GDM1 (cell line): ENCODE measurements at places on chromosomes 1 and 21.

GRCh38 chr1:246595146-246595545 lies 28.9 kb downstream of the CNST start:
- no peak for DNase-seq

DNA sequence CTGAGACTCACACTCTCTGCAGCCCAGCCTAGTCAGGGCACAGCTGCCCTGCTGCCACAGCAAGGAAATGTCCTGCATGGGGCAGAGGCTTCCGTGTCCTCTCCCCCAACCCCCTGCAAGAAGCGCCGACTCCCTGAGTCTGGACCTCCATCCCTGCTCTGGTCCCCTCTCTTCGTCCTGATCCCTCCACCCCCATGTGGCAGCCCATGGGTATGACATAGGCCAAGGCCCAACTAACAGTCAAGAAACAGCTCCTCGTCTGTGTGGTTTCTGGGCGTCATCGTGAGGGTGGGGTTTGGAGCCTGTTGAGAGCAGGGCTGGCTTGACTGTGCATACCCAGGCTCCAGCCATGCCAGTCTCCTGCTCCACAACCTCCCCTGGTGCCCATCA lies 19.5 kb downstream of the FAAH start:
- no peak for DNase-seq

GRCh38 chr1:204075890-204076846 lies 3.3 kb downstream of the SOX13 start:
- no peak for DNase-seq

DNA sequence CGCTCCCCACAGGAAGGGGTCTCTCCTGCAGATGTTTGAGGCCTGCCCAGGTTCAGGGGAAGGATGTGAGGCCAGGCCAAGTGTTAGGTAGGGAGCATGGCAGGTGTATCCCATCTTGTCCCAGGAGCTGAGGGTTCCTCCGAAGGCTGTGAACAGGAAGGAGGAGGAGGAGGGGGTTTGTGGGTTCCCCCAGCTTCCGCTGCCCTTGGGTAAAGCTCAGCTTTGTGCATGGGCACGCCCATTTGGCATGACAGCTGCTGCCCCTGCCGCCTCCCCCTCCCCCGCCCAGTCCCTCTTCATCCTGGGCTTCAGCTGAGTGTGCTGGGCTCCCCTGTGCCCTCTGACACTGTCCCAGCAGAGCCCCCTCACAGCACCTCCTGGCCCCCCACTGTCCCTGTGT lies 25.5 kb downstream of the TNFRSF8 start:
- peak; percentile 19 for DNase-seq

DNA sequence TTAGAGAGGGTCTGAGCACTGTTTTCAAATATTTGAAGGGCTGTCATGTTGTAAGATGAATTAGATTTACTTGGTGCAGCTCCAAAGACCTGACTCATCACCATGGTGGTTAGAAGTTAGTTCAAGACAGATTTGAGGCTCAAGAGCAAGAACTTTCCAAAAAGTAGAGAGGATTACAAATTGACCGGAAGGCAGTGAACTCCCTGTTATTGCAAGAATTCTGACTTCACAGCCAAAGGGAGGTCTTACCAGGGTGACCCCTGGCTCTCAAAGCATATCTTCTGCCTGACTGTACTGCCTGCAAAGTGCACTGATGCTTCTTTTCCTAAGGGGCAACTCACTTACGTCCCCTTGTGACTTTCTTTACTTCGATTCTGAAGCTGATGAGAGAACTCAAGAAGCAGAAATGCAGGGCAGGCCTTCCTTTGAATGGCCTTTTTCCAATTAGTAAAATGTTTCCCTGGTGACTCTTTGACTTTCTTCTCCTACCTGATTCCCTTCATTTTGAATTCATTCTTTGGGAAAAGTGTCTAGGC lies 86.4 kb downstream of the NAV1 start:
- no peak for DNase-seq

DNA sequence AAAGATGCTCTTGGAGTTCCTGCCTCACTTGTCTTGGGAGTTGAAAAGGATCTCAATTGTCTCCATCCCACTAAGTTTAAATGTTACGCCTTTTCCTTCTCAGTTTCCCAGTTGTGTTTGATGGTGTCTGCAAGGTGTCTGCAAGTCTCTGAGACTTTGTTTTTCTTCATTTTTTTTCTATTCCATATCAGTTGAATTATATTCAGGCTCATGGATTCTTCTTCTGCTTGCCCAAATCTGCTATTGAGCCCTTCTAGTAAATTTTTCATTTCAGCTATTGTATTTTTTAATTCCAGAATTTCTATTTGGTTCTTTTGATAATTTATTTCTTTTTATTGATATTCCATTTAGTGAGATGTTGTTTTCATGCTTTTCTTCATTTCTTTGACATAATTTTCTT lies 47.4 kb upstream of the TSHB start:
- DNase-seq = no peak

DNA sequence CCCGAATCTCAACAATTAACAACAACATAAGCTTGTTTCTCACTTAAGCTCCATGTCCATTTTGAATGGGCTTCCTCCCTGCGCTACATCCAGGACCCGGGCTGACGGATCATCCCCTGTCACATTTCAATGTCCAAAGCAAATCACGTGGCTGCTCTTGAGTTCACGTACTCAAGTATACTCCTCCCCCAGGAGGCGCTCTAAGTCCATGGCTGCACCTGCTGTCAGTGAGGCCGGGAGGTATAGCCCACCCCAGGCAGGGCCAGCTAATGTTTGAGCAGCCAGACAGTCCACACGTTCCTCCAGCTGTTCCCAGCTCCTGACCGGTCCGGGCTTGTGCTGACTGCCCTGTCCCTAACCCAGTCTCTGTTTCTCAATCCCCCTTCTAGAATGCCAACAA lies 220.8 kb downstream of the SLC35F3 start:
- no peak for DNase-seq

DNA sequence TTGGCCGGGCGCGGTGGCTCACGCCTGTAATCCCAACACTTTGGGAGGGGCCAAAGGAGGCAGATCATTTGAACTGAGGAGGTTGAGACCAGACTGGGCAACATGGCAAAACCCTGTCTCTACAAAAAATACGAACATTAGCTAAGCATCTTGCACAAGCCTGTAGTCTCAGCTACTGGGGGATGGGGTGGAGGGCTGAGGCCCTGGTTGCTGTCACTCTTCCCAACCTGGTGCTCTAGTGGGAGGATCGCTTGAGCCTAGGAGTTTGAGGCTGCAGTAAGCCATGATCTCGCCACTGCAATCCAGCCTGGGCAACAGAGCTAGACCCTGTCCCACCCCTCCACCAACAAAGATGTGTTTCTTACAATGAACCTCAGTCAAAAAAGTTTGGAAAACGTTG lies 2.8 kb downstream of the PHGDH start:
- no peak for DNase-seq

DNA sequence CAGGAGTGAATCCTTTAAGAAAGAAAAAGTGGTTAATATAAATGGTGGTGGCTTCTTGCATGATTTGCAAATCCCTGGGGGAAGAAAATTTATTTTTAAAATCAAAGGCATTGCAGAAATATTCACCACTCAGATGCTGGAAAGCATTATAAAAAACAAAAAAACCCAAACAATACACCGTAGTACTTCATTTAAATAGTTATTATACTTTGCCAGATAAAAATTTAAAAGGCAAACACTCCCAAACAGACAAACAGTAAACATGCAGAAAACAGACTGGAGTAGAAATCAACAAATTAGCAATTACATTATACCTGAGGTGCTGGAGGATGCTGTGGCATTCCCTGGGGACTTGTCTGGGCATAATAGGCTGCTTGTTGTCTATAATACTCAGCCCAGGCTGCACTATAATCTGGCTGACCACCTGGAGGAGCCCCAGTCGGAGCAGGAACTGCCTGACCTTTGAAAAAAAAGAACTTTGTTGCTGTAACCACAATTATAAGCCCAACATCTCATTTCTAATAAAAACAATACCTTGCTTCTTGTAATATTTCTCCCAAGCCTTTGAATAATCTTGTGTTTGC lies 29.9 kb downstream of the FUBP1 start:
- no peak for DNase-seq

DNA sequence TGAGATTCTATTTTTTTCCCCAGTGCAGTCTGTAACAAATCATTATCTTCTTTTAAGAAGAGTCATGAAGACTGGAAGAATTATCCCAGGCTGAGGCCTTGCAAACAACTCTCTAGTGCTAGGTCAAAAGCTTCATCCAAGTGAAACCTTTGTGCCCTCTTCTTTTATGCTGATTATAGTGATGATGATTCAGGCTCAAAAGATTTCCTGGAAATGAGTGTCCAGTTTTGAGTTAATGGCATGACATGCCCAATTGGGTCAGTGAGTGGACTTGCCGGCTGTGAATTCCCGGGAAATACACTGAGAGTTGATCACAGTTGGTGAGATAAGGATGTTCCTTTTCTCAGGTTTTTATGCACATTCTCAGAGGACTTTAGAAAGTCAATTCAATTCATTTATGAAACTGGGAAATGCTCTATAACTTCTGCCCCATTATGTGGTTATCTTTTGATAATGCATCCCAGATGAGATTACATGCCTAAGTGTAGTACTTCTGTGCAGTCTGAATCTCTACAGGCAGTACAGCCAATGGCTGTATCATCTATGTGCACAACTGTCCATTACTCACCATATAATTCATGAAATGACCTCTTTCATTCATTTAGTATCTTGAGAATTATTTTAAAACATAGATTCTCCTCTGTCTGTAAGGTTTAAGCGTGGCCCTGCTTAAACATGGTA lies 66.2 kb downstream of the S1PR1 start:
- no peak for DNase-seq

- DNase-seq = no peak
Measured at GRCh38 chr1:210689826-210690225, 361.1 kb downstream of the HHAT start.

GRCh38 chr1:197913495-197914276 lies 3.5 kb upstream of the LHX9 start:
- DNase-seq = no peak

DNA sequence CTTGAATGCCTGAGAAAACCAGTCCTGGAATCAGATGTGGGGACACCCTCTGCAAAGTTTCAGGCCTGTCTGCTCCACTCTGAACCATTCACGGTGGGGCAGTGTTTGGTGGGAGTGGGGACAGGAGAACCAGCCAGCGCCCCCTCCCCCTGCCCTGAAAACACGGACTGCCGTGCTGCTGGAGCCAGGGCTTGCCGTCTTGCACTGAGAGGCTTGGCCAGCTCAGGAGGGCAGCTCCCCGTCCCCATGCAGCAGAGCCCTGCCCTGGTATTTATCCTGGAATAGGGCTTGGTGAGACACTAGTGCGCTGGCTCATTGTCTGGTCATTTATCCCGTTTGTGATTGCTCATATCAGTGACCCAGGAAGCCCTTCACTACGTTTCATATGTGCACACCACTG lies 3.9 kb downstream of the S100B start:
- no peak for DNase-seq

- no peak for DNase-seq
Measured at GRCh38 chr1:42730002-42730401, 10.0 kb downstream of the CLDN19 start.

GRCh38 chr1:198254948-198255347 lies 98.2 kb downstream of the NEK7 start:
- no peak for DNase-seq

GRCh38 chr21:45873866-45874265 lies 107.7 kb upstream of the COL6A1 start:
- no peak for DNase-seq

- no peak for DNase-seq
Measured at GRCh38 chr1:17674726-17675500, 80.2 kb upstream of the ACTL8 start.

GRCh38 chr1:241985787-241986186 lies 13.1 kb downstream of the MAP1LC3C start:
- no peak for DNase-seq

GRCh38 chr1:238562341-238562740 lies 671.6 kb upstream of the ZP4 start:
- no peak for DNase-seq

DNA sequence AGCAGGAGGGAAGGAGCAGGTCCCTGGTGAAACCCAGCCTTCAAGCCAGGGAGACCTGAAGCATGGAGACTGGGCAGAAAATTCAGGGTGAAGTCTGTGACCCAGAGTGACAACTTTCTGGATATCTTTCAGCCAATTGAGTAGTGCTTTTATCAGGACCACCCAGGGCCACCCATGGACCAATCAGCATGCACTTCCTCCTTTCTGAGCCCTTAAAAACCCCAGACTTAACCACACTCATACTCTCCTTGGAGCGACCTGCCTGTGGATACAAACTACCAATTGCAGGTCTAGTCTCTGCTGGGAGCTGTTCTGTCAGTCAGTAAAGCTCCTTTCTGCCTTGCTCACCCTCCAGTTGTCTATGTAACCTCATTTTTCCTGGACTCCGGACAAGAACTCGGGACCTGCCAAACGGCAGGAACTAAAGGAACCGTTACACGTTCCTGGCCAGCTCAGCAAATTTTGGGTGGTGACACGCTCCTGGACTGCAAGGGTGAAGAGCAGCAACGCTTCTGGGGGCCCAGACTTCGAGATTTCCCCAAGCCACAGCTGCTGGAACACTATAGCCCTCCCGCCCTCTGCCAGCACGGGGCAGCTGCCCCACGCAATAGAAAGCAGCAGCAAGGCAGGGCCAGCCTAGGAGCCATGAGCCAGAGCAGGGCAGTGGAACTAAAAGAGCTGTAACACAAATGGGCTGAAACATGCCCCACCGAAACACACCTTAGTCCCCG lies 1183.4 kb downstream of the AMY1C start:
- DNase-seq = no peak

DNA sequence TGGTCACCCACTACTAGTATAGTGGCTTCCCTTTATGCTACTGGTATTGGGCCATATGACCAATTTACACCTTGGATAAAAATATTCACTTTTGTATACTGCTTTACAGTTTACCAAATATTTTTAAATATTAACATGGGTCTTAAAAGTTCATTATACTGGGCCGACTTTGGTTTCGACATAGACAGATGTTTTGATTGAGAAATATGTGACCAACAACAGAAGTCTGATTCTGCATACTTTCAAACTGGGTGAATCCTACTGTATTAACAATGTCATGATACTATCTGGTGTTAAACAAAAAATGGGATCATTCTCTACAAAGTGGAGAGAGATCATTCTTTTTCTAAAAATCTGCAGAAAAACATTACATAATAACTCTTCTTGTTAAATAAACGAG lies 134.8 kb downstream of the AKT3 start:
- DNase-seq = no peak

DNA sequence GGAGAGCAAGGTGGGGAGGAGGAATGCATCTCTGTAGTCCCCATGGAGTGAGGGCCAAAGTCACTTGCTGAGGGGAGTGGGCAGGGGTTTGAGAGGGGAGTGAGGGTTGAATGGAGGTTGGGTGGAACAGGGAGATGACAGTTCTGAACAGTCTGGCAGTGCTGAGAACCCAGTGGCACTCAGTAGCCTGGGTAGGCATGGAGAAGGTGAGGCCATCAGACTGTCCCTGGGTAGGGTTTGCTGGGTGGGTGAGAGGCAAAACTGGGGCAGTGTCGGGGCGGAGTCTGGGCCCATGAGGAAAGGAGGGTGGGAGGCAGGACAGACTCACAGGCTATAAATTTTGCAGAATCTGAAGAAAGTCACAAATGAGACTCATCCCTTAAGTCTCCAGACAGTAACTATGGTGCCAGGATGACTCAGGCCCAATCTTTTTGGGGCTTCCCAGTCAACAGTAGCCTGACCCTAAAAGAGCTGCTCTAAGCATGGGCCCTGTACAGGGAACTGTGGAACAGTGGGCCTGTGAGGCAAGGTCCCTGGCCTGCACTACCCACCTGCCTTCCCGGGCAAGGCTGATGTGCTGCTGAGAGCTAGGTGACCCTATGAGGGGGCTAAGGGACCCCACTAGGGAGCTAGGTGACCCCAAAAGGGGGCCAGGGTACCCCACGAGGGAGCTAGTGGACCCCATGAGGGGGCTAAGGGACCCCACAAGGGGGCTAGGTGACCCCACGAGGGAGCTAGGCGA lies 51.0 kb upstream of the DMRTB1 start:
- DNase-seq = no peak

GRCh38 chr1:230982696-230983095 lies 3.8 kb downstream of the ARV1 start:
- DNase-seq = no peak
